ENCODE measurements at places on chromosomes 2 and 18.

DNA sequence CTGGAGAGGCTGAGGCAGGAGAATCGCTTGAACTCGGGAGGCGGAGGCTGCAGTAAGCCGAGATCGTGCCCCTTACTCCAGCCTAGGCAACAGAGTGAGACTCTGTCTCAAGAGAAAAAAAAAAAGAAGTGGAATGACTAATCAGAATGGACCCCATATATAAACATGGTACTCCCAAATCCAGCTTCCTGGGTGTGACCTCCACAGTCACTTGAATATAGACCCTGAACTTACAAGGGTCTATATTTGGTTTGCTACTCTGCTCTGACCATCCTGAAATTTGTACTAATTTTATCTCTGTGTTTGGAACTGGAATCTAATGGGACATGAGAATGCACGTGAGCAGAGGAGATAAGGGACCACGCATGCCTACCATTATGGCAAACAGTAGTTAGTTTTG, 275.0 kb downstream of the TNS1 start:
- no peak for DNase-seq

DNA sequence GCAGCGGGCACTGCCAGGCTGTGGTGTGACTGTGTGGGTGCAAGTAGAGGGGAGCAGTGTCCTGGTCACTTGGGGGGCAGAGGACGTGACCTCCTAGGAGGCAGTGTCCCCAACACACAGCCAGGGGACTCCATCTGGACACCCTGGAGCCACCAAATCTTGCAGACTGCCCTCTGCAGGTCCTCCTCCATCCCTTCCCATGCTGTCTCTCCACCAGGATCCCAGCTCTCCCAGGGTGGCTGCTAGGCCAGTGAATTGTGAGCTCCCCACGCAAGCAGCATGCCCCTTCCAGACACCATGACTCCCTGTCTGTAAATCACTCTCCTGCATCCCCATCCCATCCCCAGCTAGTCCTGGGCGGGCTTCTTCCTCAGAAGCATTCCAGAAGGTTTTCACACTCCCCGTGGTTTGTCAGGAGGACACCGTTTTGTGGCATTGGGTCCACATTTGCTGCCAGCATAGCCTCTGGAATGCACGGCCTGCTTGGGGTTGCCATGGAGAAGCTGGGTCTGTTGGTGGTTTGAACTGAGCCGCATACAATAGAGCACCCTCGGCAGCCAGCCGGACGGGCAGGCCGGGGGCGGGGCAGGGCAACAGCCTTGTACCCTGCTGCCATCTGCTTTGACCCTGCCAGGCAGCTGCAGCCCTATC, 210.7 kb downstream of the KLHL29 start:
- DNase-seq = peak; percentile 10

GRCh38 chr2:205763708-205764211, 81.5 kb downstream of the NRP2 start:
- DNase-seq = peak; percentile 61

- DNase-seq = no peak
Measured at GRCh38 chr2:192437653-192438052, 242.9 kb upstream of the TMEFF2 start.

DNA sequence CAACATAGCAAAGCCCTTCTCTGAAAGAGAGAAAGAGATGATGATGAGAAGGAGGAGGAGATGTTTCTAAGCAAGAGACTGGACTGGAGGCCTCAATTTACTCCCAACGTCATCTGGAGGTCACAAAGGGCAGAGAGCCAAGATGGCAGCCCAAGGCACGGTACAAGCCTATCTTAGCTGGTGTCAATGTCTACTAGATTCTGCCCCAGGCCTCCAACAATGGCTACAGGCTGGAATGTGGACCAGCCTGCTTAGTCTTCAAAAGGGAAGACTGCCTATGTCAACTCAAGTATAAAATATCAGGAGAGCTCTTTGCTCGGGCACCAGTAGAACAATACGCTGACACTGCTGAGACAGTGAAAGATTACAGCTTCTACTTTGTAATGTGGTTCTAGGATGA, 6.7 kb upstream of the SLC4A5 start:
- DNase-seq = no peak

DNA sequence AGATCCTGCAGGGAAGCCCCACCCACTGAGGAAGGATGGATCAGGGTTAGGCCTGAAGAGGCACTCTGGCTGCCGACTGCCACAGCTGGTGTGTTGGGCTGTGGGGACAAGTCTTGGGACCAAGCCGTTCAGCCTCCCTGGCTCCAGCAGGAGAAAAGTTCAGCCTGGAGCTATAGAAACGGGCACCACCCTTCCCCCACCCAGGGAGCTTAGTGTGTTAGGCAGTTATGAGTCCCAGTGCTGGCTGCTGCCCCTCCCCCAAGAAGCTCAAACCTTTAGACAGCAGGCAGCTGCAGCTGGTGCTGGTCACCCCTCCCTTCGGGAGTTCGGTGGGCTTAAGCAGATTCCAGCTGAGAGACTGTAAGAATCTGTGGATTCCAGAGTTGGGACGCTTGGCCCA, 447.1 kb upstream of the HS6ST1 start:
- DNase-seq = no peak

DNA sequence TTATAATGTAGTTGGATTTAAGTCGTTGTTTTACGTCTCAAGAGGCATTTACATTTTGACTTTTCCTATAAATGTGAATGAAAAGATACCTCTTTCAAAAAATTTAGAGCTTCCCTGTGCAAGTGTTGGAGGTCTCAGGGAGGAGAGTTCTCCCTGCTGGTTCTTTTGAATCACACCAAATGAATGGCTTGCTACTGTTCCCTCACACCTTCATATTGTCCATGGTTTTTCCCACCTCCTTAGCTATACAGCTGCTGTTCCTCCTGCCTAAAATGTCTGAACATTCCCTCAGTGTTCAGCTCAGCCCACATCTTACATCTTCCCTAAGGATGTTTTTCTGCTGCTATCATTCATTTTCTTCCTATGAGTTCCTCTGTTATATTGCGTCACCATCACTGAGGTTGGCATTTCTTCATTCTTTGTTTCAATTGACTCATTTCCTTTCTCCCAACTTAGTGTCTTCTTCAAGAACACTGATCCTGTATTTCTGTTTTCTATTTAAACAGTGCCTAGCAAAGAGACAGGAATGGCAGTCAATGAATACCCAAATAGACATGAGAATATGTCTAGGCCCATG, 46.0 kb downstream of the COX7A2L start:
- peak; percentile 92 for DNase-seq

- no peak for DNase-seq
Measured at GRCh38 chr18:23189768-23190661, 54.7 kb downstream of the CABLES1 start.

- DNase-seq = no peak
Measured at GRCh38 chr2:41706286-41706685, 341.5 kb upstream of the PKDCC start.

- DNase-seq = peak; percentile 84
Measured at GRCh38 chr2:234996069-234996940, 44.5 kb downstream of the SH3BP4 start.

DNA sequence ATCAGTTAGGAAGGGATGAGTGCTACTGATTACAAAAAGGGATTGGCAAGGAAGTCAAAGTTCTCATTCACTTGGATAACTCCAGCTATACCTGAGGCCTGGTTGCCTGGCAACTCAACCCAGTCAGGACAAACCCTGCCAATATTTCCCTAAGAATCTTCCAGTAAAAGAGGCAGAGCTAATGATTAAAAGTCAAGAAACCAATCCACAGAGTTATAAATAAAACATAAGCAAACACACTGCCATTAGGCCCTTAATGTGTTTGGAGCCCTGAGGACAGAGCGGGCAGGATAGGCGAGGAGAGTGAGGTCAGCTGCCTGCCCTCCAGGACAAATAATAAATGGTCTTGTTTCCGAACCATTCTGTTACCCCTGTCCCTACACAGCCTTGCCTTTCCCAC, 215.6 kb upstream of the NABP1 start:
- DNase-seq = no peak

GRCh38 chr2:232963913-232964312, 49.1 kb downstream of the NGEF start:
- DNase-seq = no peak

GRCh38 chr2:42962508-42962953, 170.1 kb upstream of the HAAO start:
- no peak for DNase-seq

- no peak for DNase-seq
Measured at GRCh38 chr2:54429054-54429453, 27.1 kb upstream of the SPTBN1 start.

GRCh38 chr18:12886498-12887126, 2.6 kb upstream of the PTPN2 start:
- peak; percentile 58 for DNase-seq

DNA sequence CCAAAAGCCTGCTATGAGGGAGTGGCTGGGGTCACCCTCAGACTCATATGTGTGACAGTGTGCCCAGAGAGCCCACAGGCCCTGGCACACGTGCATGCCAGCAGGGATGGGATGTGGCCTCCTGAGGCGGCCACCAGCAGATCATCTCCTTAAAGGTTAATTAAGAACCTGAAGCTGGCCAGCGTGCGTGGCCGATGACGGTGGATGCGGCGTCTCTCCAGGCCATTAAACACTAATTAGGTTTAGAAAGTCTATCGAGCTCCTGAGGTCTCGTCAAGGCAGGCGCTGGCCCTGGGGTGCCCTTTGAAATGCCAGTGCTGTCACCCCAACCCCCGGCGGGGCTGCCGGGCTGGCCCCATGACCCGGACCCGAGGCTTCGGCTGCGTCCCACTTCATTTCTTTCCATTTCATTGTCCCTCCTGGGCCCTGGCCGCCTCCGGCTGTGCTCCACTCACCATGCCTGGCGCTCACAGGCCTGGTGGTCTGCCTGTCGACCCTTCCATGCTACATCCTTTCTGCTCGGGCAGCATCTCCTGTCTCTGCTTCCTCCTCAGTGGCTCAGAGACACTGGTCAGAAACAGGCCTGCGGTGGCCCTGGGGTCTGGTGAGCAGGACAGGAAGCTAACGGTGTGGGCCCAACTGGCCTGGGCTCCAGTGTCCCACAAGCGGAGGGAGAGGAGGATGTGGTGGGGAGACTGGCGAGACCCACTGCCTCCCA, 228.9 kb downstream of the CELF4 start:
- no peak for DNase-seq

DNA sequence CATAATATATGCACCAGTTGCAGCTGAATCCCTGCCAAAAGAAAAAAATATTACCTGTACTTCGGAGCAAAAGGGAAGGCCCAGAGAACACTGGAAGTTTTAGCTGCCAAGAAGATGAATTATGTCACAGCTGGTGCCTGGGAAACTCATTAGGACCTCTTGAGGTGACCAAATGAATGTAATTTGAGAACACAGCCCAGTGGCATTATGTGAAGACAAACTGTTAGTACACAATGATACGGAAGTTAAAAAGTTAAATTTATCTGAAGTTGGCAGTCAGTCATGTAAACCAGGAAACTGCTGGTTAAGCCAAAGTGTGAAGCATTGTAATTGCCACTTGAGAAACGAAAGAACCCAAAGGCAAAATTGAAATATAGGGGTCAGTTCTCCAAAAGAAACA, 80.7 kb downstream of the EML4 start:
- DNase-seq = no peak

GRCh38 chr2:73092146-73092783, 20.5 kb downstream of the RAB11FIP5 start:
- DNase-seq = no peak

DNA sequence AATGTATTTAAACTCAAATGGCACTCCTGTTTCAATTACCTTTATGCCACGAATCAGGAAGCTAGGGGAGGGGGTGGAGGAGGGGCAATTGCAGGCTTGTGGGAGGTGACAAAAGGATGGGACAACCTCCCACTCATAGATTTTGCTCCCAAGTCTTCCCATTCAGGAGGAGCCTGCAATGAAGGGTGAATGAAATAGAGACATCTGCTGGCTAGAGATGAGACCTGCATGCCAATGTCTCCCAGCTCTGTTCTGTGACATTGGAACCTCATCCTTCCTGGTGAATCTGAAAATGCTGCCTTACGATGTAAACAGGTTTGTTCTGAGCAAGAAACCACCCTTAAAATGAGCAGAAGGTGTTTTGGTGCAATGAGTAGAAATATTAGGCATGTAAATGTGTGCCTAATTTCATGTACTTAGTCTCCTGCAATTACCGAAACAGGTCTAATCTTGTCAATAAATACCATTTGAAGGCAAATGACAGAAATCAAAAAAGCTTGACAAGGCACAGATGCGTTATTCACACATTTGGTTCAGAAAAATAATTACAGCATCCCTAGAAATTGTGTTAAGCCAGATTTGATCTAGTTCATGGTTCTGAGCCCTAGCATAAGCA, 2.7 kb upstream of the PID1 start:
- peak; percentile 92 for DNase-seq

GRCh38 chr2:130785466-130786055, 30.2 kb downstream of the AMER3 start:
- DNase-seq = no peak

DNA sequence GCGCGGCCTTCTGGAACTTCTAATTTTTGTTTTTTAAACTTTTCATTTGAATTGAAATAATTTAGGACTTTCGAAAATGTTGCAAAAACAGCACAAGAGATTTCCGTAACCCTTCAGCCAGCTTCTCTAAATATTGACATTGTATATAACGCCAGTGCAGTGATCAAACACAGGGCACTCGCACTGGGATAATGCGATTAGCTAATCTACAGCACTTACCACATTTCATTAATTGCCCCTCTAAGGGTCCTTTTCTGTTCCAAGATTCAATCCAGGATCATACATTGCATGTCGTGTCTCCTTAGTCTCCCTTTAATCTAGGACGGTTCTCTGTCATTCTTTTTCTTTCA, 343 bp upstream of the CD302 start:
- DNase-seq = no peak

GRCh38 chr2:171629113-171629512, 58.2 kb upstream of the DYNC1I2 start:
- DNase-seq = no peak

DNA sequence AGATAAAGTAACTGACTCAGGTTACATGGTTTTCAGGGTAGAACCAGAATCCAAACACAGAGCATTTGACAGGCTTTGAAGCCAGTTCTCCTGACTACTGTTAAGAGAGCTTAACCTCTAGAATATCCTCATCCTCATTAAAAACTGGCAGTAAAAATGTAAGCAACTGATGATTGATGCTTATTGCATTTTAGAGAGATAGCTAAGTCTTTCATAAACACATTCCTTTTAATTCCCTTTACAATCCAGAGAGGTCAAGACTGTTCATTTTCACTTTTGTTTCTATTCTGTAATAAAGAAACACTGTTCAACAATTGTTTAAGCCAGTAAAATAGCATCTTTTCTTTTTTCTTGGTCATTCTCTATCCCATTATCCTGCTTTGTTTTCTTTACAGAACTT, 53.9 kb upstream of the RAB27B start:
- peak; percentile 33 for DNase-seq

GRCh38 chr2:224122542-224122941, 83.5 kb upstream of the SERPINE2 start:
- DNase-seq = peak; percentile 58

- DNase-seq = peak; percentile 22
Measured at GRCh38 chr2:216181351-216181750, 72.2 kb downstream of the XRCC5 start.

All from ELR (cell line).